ENCODE measurements at places on chromosomes 6 and 20. TPM values are rescaled to one million over a fixed set of nuclear protein-coding genes. Genes with fewer than 3 reads are reported as not detected.
A peak's percentile ranks its signal among the peaks of the same experiment; 100 is the strongest.

- DNase-seq = no peak
Measured at GRCh38 chr6:133001040-133001565, 186.7 kb downstream of the RPS12 start.

BPIFB4 gene
- total RNA-seq = not detected

DNA sequence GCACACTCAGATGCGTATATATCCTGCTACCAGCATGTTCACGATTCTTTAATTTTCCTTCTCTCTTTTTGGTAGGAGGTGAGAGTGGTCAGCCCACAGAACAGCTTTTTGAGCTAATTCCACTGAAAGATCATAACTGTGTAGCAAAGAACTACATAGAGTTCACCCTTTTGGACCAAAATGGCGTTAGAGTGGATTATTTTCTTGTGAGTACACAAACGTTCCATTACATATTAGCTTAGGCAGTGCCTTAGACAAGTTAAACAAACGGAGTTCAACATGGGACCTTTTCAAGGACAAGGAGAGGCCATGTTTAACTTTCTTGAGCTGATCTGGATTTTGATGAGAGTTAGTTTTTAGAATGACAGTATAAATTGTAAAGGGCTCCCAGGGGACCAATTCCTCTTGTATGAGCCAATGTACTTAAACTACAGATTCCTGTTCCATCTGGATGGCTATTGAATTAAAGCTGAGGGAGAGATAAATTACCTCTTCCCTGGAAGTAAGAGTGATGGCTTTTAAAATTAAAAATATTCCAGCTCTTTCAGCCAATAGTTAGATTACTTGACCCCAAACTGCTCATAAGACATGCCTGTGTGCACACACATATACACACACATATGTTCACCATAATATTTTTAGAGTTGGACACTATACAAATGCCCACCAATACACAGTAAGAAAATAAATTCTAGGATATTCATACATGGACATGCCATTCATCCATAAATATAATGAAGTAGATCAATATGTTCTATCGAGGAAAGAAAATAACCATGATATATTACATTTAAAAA is 25.6 kb upstream of the ARMH2 start:
- no peak for DNase-seq

DNA sequence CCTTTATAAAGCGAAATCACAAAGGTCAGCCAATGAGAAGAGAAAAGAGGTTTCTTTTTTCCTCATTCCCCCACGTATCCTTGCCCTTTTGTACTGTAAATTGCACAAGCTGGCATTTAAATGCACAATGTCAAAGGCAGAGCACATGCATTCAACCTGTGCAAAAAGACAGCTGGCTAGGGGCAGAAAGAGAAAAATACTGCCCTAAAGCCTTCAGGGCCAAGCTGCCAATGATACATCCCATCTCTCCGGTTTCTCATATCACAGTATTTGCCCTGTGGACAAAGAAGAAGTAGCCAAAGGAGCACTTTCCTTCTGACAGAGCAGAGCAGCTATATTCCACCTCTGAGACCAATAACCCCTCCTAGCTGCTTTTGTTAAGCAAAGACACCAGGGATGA is 219.2 kb downstream of the TRDN start:
- DNase-seq = no peak

GRCh38 chr20:25277941-25278521 is 30.1 kb downstream of the PYGB start:
- DNase-seq = peak; percentile 14

MLIP gene
- 397 TPM for total RNA-seq

DNA sequence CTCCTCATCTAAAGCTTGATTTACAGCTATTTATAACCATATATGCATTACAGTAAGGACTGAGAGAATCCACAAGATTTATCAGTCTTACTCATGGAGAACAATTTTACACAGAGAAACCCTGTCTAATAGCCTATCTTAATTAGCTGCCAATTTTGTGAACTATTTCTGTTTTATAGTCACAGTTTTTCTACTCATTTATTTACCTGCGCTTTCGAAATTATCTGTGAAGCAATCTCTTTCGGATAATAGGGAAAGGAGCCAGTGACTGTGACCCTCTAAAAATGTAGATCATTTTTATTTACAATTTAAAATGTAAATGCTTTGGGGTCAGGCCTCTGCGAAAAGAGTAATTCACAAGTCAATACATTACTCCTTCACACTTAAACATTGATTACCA is 98.1 kb downstream of the TSHZ2 start:
- DNase-seq = no peak

GRCh38 chr20:57061051-57061900 is 205.2 kb downstream of the BMP7 start:
- no peak for DNase-seq

DNA sequence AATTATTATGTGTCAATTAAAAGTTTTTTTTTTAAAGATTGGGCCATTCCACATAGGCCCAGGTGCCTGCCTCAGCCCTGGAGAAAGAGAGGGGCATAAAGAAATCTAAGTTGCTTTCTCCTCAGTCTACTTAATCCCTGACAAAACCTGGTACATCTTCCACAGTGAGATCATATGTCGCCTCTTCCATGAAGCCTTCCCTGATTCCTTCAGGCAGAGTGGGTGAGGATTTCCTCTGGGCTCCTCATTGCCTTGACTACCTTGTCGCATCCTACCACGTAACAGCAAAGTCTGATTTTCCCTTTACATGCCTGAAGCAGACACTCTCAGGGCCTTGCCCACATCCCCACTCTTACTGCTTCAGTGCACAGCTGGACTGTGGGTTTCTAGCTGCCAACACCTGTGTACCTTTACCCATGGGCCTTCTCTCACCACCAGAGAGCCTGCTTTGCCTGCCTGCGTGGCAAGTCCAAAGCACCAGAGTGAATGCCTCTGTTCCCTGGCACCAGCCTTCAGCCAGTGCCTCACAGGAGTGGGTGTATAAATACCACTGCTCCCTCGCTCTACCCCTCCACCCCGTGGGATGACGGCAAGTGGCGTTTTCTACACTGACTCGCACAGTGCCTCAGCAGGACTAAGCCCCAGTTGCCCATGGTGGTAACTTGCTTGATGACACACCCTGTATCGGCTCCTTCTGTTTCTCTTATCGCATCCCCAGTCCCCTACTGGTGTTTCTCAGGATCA is 68.0 kb downstream of the EYA2 start:
- no peak for DNase-seq

DNA sequence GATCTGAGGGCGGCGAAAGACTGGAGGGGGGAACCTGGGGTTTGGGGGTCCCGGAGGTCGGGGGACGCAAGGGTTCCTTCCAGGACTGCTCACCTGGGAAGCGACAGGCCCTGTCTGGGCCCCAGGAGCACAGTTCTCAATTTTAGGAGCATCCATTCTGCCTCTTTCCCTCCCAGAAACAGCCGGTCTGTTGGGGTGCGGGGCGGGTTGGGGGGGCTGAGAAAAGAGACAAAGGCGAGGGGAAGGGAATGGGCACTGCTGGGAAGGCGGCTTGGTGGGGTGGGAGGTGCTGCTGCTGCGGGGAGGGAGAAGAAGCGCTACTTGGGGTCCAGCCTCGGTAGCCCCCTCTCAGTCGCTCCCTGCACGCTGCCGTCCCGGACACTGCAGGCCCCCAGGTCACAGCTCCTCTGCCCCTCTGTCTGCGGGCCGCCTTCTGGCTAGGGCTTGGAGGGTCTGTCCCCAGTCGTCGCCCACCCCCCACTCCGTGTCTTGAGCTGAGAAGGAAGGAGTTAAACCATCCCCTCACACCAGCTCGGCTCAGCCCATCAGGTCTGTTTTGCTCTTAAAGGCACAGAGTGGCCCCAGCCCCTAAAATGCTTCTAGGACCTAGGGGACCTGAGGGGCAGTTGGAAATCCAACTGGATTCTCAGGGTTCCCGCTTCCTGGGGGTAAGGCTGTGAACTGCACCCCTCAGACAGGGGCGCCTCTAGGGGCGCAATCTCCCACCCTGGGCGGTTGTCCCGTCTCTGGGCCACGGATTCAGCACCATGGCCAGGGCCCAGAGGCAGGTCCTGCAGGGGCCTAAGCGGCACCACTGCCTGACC is 690 bp downstream of the GDAP1L1 start:
- peak; percentile 24 for DNase-seq

PCSK2 gene
- total RNA-seq = 0.74 TPM

DNA sequence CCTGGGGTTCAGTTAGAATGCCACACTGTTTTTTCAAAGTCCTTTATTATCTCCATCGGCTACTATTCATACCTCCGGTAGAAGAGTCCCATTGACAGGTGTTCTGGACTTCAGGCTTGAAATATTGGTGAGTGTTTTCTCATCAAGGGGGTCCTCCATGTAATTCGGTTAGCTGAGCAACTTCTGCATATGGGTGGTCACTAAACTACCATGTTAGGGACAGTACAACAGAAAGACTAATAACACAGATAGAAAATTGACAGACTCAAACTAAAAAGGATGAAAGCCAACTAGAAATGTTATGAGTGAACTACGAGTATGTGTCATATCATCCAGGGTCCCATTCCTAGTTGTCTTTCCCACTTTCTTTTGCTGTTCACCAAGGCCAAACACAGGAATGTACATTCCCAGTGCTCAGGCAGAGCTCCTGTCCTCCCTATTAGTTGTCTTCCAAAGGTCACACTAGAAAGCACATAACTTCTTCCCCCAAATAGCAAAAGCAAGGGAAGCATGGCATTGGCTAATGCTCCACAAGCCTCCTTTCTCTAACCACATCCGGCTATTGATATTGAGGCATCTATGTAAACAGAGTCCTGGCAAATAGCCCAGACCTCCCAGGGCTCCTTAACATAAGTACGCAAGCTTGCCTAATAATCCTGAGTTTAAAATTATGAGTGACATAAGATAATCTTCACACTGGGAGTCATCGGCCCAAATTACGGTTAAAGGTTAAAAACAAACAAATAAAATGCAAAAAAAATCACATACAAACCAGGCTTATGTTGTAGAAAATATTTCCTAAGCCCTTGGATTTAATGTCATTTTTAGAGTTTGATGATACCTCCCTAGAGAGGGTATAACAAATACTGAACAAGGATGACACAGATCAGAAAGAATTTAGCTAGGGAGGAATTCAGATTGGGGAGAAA is 13.2 kb downstream of the CCN2 start:
- DNase-seq = no peak

- DNase-seq = no peak
Measured at GRCh38 chr20:14712302-14712739, 374.9 kb upstream of the FLRT3 start.

- DNase-seq = no peak
Measured at GRCh38 chr6:168326294-168327261, 7.0 kb upstream of the DACT2 start.

PRPH2 gene
- total RNA-seq = 0.63 TPM

- no peak for DNase-seq
Measured at GRCh38 chr6:1507251-1507650, 102.5 kb upstream of the FOXC1 start.

DNA sequence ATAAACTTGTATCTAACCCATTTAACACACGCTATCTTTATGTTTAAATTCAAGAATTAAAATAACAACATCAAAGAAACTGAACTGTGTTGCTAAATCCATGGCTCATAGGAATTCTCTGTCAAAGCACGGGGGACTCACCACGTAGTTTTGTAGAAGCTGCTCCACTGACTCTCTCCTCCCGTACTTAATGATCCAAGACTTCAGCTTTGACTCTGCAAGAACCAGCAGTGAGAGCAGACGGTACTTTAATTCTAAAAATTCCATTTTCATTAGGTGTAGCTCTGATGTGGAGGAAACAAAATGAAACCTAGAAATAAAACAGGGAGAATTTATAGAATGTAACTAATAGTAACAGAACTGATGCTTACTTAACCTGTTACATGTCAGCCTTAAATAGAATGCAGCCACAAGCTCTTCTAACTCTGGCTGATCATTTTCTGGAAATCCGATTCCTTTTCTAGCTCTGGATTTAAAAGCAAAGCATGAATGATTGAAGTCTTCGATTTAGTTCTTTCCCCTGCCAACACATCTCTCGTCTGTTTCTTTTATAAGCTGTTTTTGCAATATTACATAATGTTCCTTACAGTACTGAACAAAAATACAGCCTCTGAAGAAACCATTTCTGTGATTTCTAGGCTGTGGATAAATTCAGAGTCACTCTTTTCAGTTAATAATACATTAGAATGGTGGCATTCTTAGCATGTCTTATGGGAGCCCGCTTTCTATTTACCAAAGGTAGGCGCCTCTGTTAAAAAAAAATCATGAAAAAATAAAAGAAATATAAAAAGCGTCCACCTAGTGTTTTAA is 165.5 kb downstream of the SYNE1 start:
- DNase-seq = no peak

SMIM8 gene
- 17.7 TPM for total RNA-seq

DNA sequence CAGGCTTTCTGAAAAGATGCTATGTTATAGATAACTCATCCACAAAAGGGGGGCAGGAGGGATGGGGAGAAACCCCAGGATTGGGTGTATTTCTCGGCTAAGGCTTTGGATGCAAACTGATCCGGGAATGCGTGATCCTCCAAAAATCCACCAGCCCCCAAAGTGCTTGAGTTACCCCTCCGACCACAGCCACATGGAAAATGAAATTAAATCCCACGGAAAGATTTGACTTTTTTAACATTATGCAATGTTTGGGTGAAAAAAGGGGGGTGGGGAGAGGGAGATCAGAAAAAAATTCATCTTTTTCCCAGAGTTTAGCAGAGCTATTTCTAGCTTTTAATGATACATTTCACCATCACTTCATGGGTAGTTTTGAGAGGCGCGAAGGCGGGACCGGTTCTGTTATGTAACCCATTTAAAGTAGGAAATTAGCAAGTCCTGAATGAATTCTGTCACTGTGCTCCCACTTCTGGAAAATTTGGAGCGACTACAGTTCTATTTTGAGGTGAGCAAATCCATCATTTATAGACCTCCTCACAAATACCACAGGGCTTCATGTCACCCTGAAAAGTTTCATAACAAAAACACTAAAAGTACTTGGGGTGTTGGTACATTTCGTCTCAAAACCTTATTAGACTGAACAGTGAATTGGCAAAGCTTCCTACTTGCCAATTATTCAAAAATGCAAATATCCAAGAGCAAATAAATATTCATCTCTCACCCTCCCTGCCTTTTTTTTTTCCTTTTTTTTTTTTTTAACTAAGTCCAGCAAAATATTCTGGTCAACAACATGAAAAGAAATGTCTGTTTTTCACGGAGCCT is 51.9 kb upstream of the NFATC2 start:
- no peak for DNase-seq

GRCh38 chr6:41548098-41548840 is 2.1 kb downstream of the FOXP4 start:
- no peak for DNase-seq

ABHD12 gene
- 23.2 TPM for total RNA-seq

GRCh38 chr6:132067286-132067685 is 116.1 kb upstream of the CCN2 start:
- DNase-seq = no peak

GRCh38 chr6:1903780-1904465 is 294.2 kb downstream of the FOXC1 start:
- no peak for DNase-seq

DNA sequence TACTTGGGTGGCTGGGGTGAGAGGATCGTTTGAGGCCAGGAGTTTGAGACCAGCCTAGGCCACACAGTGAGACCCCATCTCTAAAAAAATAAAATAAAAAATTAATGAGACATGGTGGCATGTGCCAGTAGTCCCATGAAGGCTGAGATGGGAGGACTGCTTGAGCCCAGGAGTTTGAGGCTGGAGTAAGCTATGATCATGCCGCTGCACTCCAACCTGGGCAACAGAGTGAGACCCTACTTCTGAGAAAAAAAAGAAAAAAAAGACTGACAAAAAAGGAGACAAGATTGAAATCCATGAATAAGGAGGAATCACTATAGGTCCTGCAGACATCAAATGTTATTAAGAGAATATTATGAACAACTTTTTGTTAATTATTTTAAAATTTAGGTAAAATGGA is 23.7 kb upstream of the BPHL start:
- no peak for DNase-seq

NHLRC1 gene
- 1.1 TPM for total RNA-seq

- no peak for DNase-seq
Measured at GRCh38 chr6:42239333-42239732, 21.7 kb upstream of the MRPS10 start.

Data from left ventricle myocardium inferior (tissue), 1 donor.